ENCODE measurements at places on chromosomes 11 and 22.

GRCh38 chr11:19234231-19234817 is 6.4 kb downstream of the E2F8 start:
- no peak for DNase-seq

- DNase-seq: no peak
These were observed 4.6 kb downstream of the OOSP4A start for GRCh38 chr11:59968395-59968783.

DNA sequence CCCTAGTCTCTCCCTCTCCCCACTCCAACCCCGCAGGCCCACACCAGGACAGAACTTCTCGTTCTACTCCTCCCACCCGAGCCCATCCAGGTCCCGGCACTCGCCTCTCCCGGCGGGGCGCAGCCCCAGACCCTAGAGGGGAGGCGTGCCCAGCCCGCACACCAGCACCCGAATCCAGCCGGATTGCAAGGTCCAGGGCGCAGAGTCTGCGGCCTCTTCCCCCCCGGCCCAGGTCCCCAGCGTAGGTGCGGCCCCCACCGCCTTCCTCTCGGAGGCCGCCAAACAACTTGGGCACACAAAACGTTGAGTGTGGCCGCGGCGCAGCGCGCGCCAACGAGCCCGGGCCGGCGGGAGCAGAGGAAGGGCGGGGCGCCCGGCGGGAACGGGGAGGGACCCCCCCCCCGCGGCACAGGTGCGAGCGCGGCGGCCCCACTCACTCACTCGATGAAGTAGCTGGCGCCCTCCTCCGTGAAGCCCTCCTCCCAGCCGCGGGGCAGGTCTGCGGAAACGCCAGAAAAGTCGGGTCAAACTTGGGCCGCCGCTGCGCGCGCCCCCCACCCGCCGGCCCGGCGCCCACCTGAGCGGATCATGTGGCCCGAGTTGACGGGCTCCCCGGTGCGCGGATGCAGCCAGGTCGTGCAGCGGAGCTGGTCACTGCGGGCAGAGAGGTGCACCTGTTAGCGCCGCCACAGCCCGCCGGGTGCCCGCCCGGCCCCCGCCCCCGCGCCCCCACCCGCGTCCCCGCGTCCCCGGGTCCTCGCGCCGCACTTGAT is 480 bp downstream of the PLEKHA7 start:
- no peak for DNase-seq

- DNase-seq: no peak
These were observed 52.1 kb upstream of the SHANK2 start for GRCh38 chr11:71304491-71304890.
